ENCODE measurements at places on chromosomes 7 and 10. TPM values are rescaled to one million over a fixed set of nuclear protein-coding genes. Genes with fewer than 3 reads are reported as not detected.

GRCh38 chr7:23133797-23134196 lies 28.2 kb downstream of the KLHL7 start:
- no peak for DNase-seq

TAS2R4 gene
- total RNA-seq: 1.00 TPM

GRCh38 chr7:28038175-28038797 lies 142.3 kb downstream of the JAZF1 start:
- DNase-seq: no peak

GRCh38 chr10:22833781-22834180 lies 94.1 kb upstream of the ARMC3 start:
- DNase-seq: no peak

- no peak for DNase-seq
Measured at GRCh38 chr7:79778786-79779770, 325.6 kb upstream of the MAGI2 start.
